ENCODE measurements at places on chromosomes 6 and 20.

DNA sequence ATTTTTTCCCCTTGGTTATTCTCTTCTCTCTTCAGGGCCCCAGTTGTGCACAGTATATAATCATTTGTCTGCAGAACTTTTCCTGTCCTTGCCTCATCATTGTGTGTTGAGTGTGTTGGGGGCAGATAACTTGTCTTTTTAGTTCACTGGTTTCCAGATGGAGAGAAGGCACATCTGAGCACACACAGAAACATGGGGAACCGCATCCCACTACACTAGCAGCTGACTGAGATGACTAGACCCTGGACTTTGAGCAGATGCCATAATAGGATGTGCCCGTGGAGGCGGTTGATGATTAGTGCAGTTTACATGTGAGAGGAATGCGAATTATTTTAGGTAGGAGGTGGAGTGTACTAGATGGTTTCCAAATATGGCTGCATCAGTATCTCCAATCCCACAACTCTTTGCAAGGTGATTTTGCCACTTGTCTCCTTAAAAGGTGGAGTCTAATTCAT is 26.5 kb upstream of the SH3BGRL2 start:
- DNase-seq: no peak

- no peak for DNase-seq
Measured at GRCh38 chr6:170584954-170585498, 589 bp upstream of the PDCD2 start.

DNA sequence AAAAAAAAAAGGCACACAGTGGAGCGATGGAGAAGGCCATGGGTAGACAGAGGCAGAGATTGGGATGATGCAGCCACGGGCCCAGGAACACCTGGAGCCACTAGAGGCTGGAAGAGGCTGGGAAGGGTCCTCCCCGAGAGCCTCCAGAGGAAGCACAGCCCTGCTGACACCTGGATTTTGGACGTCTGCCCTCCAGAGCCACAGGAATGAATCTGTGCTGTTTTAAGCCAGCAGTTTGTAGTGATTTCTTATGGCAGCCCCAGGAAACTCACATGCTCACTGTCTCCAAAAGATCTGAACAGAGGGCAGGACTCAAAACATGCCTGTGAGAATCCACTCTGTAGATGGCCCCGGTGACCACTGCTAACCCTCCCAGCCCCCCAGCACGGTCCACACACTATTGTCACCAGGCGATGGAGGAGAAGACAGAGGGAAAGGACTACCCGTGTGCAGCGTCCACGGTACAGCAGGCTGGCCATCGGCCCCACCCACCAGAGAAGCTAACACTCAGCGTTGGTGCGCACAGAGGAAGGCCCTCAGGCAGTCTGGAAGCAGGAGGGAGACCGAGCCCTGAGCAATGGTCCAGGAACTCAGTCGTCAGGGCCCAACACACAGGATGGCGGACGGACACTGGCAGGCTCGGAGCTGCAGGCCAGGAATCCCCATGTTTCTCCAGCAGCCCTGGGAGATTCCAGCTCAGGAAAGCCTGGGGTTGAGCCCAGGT is 99.7 kb downstream of the BMP7 start:
- DNase-seq: peak; percentile 68

GRCh38 chr6:21965016-21965415 is 331.8 kb downstream of the PRL start:
- DNase-seq: no peak

GRCh38 chr20:61724376-61724775 is 341.3 kb downstream of the TAF4 start:
- peak; percentile 75 for DNase-seq

DNA sequence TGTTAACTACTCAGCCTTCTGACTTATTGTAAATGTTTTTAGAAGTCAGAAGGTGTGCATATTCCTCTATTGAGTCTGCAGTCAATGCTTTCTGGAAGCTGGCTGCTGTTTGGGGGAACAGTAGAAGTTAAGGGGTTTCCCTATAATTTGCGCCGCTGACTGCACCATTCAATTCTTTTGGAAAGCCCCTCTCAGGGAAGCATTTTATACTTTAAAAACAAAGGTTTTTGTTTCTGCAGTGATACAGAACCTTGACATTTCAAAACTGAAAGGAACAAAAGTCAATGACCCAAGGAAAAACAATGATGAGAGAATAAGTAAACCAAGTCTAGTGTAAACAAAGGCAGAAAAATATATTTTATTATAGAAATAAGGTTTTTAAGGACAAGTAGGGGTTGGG is 120.8 kb upstream of the TNFAIP3 start:
- no peak for DNase-seq

GRCh38 chr6:2739335-2739734 is 11.4 kb downstream of the MYLK4 start:
- no peak for DNase-seq

GRCh38 chr6:28771401-28772267 is 152.2 kb downstream of the TRIM27 start:
- no peak for DNase-seq

DNA sequence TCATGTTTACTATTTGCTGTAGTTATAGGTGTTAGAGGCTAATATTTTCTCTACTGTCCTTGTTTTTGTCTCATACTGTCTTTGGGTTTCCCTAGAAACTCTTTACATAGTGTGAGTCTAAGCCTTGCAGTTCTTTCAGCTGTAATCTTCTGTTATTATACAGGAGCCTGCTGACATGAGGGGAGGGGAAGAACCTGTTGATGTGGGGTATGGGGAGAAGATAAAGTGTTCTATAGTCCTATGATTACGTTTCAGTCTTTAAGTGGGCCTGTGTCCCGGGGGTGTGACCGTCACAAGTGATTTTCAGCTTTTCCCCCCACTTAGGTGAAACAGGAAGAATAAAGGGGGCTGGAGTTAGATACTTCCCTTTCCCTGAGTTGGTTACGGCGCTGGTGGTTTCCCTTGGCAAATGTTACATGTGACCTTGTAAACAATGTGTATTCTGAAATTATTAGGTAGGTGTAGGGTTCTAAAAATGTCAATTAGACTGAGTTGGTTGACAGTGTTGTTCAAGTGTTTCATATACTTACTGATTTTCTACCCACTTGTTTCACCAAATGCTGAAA is 41.3 kb downstream of the REV3L start:
- DNase-seq: no peak

- no peak for DNase-seq
Measured at GRCh38 chr6:16758163-16758975, 2.9 kb downstream of the ATXN1 start.

- DNase-seq: no peak
Measured at GRCh38 chr6:151029970-151030369, 164.5 kb downstream of the MTHFD1L start.

- DNase-seq: peak; percentile 79
Measured at GRCh38 chr20:58710481-58711265, 18.1 kb downstream of the NPEPL1 start.

DNA sequence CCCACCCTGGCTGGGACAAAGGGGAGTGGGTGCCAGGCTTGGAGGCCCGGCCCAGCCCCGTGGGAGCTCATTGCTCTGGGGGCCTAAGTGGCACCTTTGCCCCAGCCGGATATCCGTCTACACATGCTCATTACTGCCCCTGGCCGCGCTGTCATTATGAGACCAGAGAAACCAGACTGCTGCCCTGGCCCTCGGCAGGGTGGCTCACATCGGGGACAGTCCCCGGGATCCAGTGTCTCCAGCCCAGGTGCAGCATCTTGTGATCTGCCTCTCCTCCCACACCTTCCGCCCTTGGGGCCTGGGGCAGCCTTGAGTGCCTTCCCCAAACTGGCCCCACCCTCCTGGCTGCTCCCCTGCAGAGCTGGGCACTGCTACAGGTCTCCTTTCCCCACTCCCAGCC is 4.9 kb downstream of the SRMS start:
- peak; percentile 85 for DNase-seq

- DNase-seq: no peak
Measured at GRCh38 chr6:166922937-166923336, 33.4 kb downstream of the RNASET2 start.

All from RWPE2 (cell line).